Smooth muscle cell of the brain vasculature (primary cell): ENCODE measurements at places on chromosomes 1 and 21.

- no peak for DNase-seq
Measured at GRCh38 chr1:184390889-184391288, 4.1 kb downstream of the C1orf21 start.

- no peak for DNase-seq
Measured at GRCh38 chr1:39507230-39507928, 15.9 kb downstream of the BMP8A start.

GRCh38 chr1:81192647-81193642 lies 607.8 kb upstream of the ADGRL2 start:
- DNase-seq: no peak

- no peak for DNase-seq
Measured at GRCh38 chr21:33898586-33898985, 17.0 kb downstream of the ATP5PO start.

GRCh38 chr1:91511386-91511785 lies 10.7 kb downstream of the CDC7 start:
- DNase-seq: no peak

GRCh38 chr1:46477153-46477929 lies 12.3 kb upstream of the DMBX1 start:
- DNase-seq: peak; percentile 15

DNA sequence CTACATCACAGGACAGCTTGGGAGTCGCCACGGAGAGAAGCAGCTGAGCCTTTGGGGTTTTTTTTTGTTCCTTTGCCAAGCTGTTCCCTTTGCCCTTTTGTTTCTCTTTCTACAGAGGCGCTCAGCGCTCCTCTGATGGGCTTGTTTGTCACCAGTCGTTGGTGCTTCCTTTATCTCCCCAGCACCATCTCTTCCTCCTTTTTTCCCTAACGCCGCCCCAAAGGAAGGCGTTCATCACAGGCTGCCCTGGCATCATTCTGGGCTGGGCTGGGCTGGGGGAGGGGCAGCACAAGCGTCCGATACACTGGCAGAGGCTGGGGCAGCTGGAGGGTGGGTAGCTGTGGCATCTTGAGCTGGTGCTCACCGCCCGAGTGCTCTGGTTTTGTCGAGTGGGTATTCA lies 10.5 kb downstream of the IGSF21 start:
- DNase-seq: no peak

DNA sequence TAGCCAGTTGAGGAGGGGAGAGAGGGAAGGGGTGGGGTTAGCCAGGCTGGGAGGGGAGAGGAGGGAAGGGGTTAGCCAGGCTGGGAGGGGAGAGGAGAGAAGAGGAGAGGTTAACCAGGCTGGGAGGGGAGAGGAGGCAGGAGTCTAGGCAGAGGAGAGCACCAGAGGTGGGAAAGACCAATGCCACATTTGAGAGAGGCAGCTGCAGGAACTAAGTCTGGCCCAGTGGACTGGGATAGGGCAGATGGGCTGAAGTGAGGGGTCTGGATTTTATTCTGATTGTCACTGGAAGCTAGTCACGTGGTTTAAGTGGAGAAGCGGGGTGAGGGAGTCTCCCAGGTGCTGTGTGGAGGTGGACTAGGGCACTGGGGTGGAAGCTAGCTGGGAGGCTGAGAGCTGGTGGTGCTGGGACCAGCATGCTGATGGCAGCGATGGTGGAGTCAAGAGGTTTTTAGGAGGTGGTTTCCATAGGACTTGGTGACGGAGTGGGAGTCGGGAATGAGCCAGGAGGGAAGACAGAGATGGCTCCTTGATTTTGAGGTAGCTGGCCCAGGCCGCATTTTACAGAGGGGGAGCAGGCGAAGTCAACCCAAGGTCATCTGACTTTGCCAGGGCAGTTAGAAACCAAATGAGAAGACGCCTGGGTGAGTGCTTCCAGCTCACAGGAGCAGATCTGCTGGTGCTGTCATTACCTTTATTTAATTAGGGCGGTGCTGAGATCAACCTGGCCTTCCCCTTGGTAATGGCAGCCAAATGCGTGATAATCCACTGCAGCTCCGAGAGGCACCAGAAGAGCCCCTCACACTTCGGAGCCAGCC lies 42.8 kb downstream of the DISP3 start:
- no peak for DNase-seq

GRCh38 chr1:171379846-171380245 lies 65.9 kb downstream of the FMO4 start:
- no peak for DNase-seq

DNA sequence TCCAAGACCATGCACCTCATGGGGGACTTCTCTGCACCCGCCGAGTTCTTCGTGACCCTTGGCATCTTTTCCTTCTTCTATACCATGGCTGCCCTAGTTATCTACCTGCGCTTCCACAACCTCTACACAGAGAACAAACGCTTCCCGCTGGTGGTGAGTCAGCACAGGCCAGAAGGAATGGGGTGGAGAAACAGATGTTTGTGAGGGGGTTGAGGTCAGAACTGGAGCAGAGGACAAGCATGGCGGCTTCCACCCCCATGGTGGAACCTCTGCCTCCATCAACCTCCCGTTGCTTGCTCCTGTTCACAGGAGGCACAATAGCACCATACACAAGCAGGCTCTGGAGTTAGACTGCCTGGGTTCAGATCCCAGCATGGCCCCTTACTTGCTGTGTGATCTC lies 6.9 kb upstream of the ATXN7L2 start:
- no peak for DNase-seq

GRCh38 chr21:27590271-27590670 lies 623.4 kb upstream of the ADAMTS5 start:
- DNase-seq: peak; percentile 89

GRCh38 chr21:33684923-33685560 lies 42.7 kb downstream of the ITSN1 start:
- no peak for DNase-seq
